ENCODE measurements at places on chromosomes 4 and X.

- no peak for DNase-seq
Measured at GRCh38 chr4:152185786-152186550, 349.9 kb downstream of the FBXW7 start.

DNA sequence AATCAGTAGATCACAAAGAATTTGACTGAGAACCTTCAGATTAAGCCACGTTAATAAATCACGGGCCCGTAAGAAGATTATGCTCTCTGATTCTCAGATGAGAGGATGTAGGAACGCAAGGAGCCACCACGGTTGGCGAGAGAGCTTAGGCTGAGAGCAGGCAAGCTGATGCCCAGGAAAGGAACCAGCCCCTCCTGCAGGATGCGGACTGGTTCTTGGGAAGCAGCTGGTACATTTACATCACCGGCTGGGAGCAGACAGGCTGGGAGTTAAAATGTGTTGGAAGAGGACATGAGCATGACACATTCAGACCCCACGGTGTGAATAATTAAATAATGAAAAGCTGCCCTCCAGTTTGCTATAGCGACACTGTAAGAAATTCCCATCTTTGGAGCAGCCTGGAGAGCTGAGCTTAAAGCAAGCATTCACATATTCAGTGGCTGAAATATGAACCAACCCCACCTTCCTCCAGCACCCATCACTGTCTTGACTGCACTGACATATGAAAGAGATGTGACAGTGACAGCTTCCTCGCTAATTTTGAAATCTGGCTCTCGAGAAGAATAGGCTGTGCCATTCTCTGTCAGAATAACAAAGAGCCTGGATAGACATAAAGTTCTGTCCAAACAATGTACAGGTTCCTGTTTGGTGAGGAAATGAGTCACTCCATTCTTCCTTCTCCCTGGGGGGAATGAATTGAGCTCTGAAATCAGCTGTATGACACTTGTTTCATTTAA is 33.1 kb downstream of the LNX1 start:
- no peak for DNase-seq

DNA sequence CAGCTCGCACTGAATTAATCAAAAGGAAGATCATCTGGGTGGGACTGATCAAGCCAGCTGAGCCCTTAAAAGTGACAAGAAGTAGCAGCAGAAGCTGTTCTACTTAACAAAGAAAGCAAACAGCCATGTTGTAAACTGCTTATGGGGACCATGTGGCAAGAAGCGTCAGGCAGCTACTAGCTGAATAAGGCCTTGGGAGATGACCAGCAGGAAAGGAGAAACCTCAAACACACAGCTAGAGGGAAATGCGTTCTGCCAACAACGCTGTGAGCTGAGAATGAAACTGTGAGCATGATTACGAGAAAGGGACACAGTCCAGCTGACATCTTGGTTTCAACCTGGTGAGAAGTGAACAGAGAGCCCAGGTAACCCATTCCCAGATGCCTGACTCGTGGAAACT is 49.3 kb upstream of the FAM9A start:
- DNase-seq = no peak

- no peak for DNase-seq
Measured at GRCh38 chrX:16205840-16206239, 38.6 kb downstream of the MAGEB17 start.

DNA sequence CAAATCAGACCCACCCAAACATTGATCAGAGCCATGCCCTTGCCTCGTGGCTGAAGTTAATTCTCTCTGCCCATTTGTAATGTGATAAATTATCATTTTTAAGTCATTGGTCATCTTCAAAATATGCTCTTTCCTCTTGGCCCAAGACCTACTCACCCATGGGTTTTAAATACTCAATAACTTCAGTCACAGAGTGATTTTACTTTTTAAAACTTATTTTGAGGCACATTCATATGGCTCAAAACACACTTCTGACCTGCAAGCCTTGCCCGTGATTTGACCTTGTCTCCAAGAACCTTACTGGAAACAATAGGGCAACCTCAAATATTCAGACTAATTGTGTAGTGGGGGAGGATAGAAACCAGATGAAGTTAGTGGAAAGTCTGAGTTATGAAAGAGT is 176.2 kb upstream of the LNX1 start:
- no peak for DNase-seq

- no peak for DNase-seq
Measured at GRCh38 chr4:168386002-168386401, 67.5 kb upstream of the DDX60 start.

Data from 8988T (cell line).